ENCODE measurements at places on chromosomes 12 and 14. TPM values are rescaled to one million over a fixed set of nuclear protein-coding genes. Genes with fewer than 3 reads are reported as not detected.

DNA sequence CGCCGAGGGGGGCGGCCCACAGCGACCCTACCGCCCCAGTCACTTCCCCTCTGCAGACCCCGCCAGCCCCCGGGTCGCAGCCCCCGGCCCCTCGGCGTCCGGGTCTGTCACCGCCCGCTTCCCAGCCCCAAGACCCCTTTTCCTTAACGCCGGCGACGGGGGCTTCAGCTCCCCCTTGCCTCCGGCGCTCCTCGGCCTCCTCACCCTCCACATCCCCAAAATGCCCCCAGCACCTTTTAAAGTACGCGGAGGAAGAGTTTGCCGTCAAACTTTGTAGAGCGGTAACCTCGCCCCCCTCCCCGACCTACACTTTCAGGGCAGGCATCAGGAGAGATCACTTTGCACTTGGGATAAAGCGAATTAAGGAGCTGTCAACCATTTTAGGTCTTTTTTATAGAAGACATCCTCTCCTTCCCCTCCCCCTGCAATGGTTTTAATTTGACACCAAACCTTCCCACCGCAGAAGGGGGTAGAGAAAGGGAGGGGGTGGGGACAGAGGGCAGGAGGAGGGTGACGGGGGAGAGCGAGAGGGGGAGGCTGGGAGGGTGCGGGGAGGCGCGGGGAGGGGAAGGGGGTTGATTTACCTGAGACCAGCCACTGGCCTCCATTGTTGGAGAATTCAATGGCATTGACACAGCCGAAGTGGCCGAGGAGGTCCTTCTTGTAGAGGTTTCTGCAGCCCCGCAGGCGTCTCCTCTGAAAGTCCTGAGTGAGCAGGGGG, 578 bp downstream of the DCAF5 start:
- peak; percentile 51 for DNase-seq

ITGA7 gene
- total RNA-seq, result 3.9 TPM

- peak; percentile 55 for DNase-seq
Measured at GRCh38 chr12:122023339-122024131, 1.9 kb downstream of the BCL7A start.

DTX1 gene
- total RNA-seq, result 8.3 TPM

TMEM30B gene
- total RNA-seq, result 2.8 TPM

GRCh38 chr14:84670796-84671195, 859.1 kb upstream of the FLRT2 start:
- DNase-seq, result no peak

- DNase-seq, result no peak
Measured at GRCh38 chr12:48946205-48946604, 11.1 kb downstream of the ARF3 start.

TSFM gene
- 32.8 TPM for total RNA-seq

- no peak for DNase-seq
Measured at GRCh38 chr14:100616854-100617409, 29.7 kb upstream of the BEGAIN start.

DNA sequence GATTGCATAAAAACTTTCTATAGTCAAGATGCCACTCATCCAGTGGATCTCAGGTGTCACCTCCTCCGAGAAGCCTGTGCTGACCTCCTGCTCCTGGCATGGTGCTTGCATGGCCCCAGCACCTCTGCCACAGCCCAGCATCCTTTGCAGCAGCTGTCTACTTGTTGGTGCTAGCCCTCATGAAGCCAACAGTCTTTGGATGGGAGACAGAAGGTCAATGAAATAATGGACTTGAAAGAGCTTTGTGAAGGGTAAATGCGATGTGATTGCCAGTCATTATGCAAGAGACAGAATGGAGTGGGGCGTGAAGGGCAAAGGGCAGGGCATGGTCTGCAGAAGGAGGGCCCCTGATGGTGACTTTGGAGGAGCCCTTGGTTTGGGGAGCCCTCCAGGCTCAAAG, 63.0 kb upstream of the CLMN start:
- DNase-seq, result no peak

DNA sequence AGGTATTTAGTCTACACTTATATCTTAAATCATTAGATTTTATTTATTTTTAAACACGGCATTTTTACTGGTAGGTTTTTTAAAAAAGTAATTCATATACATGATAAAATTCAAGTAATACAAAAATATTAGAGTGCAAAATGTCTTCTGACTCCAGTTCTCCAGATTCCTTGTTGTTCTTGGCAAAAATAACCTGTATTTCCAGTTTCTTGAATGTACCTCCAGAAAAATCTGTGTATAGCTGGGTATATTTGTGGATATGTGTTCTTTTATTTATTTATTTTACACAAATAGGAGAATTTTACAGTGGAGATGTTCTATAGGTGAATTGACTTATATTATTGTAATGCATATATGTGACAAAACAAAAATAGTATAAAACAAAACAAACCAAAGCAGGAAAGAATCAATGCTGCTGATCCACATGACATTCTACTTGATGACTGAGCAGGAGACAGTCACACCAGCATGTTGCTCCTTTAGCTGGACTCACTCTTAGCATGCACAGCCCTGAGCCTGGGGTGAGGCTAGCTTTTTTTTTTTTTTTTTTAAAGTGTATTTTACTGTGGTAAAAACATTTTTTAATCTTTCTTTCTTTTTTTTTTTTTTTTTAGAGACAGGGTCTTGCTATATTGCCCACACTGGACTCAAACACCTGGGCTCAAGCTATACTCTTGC, 42.2 kb upstream of the SLC38A2 start:
- DNase-seq, result no peak
